ENCODE measurements at places on chromosomes 2 and 18.

- DNase-seq = no peak
Measured at GRCh38 chr18:66377291-66377690, 226.6 kb downstream of the CDH19 start.

GRCh38 chr2:127185093-127185492 is 35.0 kb downstream of the CYP27C1 start:
- no peak for DNase-seq

- DNase-seq = no peak
Measured at GRCh38 chr2:98172951-98173350, 86.0 kb downstream of the VWA3B start.

- no peak for DNase-seq
Measured at GRCh38 chr2:71748227-71748626, 294.9 kb downstream of the DYSF start.

GRCh38 chr2:171447675-171448074 is 13.6 kb downstream of the DCAF17 start:
- DNase-seq = no peak

DNA sequence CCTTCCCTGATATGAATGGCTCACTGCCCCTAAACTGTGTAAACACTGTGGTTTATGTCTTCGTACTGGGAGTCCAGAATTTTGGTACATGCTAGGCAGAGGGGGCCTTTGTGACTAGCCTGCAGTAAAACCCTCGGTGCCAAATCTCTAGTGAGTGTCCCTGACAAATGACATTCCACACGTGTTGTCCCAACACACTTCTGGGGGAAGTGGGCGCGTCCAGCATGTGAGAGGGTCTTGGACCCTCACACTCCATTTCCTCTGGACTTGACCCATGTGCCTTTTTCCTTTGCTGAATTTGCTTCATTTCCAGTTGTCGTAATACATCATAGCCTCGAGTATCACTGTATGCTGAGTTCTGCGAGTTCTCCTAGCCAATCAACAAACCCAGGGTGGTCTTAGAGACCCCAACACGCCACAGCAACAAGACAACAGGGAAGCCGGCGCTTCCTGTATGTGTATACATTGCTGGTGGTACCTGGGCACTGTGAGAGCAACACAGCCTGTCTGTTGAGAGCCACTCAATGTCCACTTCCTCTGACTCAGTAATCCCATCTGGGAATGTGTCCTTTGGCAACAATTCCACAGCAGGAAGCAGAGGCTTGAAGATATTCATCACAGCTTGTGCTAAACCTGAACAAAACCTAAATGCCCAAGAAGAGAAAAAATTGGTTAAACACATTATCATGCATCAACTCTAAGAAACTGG is 26.9 kb upstream of the SLC66A3 start:
- no peak for DNase-seq

GRCh38 chr18:23627970-23628369 is 34.7 kb downstream of the ANKRD29 start:
- DNase-seq = no peak

GRCh38 chr18:40855661-40856060 is 1099.4 kb upstream of the PIK3C3 start:
- DNase-seq = no peak

DNA sequence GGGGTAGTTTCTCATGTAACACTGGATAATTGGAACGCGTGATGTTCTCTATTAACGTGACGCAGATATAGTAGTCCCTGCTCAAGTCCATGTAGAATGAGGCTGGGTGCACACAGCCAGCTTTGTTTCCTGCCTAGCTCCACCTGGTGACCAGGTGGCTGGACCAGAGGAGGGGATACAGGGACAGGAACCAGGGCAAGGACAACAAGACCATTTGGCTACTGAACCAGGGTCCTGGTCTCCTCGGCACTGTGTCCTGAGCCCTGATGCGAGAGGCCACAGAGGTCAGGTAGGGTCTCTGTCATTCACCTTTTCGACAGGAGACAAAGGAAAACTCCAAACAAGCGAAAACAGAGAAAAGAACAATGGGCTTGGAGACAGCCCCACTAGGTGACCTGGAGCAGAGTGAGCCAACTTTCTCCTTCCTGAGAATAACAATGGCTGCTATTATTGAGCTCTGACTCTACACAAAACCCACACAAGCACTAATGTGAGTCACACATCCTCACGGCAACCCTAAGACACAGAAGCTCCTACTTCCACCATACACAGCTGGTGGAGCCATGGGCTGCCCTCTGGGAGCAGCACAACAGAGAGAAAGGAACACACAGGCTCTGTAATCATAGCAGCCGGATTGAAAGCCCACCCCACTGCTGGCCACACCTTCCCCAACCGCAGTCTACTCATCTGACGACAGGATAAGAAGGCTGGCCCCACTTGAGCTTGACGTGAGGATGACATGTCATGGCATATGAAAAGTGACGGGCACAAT is 67.3 kb upstream of the TEX51 start:
- no peak for DNase-seq

DNA sequence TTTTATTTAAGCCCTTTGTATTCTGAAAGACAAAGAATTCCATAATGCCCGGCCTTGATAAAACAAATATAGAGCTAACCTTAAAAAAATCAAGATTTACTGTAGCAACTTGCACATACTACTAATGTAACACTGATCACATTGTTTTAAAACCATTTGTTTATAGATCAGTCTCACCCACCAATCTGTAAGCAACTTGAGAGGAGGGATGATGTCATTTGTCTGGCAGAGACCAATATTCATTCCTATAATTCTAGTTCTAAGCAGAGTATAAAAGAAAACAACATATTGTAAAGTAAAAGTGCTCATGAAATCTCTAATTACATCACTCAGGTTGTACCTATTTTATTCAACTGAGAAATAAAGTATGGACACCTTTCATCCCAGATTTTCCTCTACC is 380.6 kb downstream of the TGIF1 start:
- DNase-seq = no peak

GRCh38 chr2:6103949-6104348 is 411.8 kb downstream of the SOX11 start:
- no peak for DNase-seq

- peak; percentile 9 for DNase-seq
Measured at GRCh38 chr2:197358931-197359330, 48.4 kb upstream of the ANKRD44 start.

DNA sequence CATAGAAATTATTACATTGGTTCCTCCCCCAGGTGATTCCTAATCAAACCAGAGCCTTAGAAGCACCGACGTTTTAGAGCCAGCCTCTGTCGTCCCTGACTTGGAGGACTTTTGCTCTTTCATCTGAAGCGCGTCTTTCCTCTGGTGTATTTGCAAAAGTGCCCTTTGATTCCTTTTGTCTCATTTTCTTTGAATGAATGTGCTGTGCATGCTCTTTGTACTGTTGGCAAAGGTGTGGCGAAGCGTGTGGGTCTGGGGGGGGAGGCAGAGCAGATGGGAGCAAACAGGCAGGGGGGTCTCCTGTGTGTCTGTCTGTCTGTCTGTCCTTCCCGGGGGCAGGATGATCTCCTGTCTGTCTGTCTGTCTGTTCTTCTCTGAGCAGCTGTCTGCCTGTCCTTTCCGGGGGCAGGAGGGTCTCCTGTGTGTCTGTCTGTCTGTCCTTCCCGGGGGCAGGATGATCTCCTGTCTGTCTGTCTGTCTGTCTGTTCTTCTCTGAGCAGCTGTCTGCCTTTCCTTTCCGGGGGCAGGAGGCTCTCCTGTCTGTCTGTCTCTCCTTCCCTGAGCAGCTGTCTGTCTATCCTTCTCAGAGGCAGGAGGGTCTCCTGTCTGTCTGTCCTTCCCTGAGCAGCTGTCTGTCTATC is 205.5 kb upstream of the MYT1L start:
- no peak for DNase-seq

DNA sequence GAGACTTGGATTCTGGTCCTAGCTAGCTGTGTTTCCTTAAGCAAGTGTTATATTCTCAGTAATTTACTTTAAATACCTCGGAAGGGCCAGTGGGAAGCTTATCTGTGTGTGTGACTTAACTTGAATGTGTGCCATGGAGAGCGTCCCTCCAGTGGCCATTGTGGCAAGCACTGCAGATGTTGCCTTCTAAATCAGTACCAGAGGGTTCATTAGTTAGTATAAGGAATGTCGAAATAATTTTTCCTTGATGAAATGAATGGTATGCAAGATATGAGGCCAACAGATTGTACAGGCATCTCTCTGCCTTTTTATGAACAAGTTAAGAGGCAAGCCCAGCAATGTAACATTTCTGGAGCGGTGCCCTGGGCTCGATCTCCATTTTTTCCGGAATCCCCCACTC is 52.0 kb downstream of the FBXO36 start:
- no peak for DNase-seq
